ENCODE measurements at places on chromosomes 5 and 9. TPM values are rescaled to one million over a fixed set of nuclear protein-coding genes. Genes with fewer than 3 reads are reported as not detected.
A peak's percentile ranks its signal among the peaks of the same experiment; 100 is the strongest.

RNF208 gene
- total RNA-seq = 3.2 TPM

GRCh38 chr5:50647726-50648125 lies 18.7 kb upstream of the PARP8 start:
- H3K27ac ChIP-seq = no peak overlapping the region
- no peaks in the 10 kb centered on the region for H3K27me3 ChIP-seq
- DNase-seq = no peak
- no peaks in the 10 kb centered on the region for H3K36me3 ChIP-seq
- no peak overlapping the region for H3K4me3 ChIP-seq

EIF4E1B gene
- total RNA-seq = not detected

DEPDC1B gene
- 1.9 TPM for total RNA-seq

DNA sequence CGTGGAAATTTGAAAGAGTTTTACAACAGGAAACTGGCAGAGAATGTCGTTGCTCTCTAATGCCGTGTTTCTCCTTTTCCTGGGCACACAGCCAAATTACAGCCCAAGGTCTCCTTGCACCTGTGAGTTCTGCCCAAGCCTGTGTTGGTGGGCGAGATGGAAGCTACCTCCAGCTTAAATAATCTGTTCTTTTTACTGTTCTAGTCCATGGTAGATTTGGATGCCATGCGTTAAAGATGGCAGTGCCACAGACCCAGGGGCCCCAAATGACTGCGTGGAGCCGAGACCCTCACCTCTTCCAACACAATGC lies 92.6 kb upstream of the IRX4 start:
- H3K4me3 ChIP-seq = no peak overlapping the region
- no peak for DNase-seq
- no peak overlapping the region for H3K27ac ChIP-seq
- no peaks in the 10 kb centered on the region for H3K27me3 ChIP-seq

GRCh38 chr5:126492939-126493338 lies 69.7 kb downstream of the GRAMD2B start:
- no peak for DNase-seq
- H3K27ac ChIP-seq = no peak overlapping the region

- no peaks in the 10 kb centered on the region for H3K27me3 ChIP-seq
- H3K4me3 ChIP-seq = no peak overlapping the region
- DNase-seq = no peak
Observed at GRCh38 chr5:128695791-128696530, 157.9 kb upstream of the FBN2 start.

PIP5K1B gene
- 0.97 TPM for total RNA-seq

DNA sequence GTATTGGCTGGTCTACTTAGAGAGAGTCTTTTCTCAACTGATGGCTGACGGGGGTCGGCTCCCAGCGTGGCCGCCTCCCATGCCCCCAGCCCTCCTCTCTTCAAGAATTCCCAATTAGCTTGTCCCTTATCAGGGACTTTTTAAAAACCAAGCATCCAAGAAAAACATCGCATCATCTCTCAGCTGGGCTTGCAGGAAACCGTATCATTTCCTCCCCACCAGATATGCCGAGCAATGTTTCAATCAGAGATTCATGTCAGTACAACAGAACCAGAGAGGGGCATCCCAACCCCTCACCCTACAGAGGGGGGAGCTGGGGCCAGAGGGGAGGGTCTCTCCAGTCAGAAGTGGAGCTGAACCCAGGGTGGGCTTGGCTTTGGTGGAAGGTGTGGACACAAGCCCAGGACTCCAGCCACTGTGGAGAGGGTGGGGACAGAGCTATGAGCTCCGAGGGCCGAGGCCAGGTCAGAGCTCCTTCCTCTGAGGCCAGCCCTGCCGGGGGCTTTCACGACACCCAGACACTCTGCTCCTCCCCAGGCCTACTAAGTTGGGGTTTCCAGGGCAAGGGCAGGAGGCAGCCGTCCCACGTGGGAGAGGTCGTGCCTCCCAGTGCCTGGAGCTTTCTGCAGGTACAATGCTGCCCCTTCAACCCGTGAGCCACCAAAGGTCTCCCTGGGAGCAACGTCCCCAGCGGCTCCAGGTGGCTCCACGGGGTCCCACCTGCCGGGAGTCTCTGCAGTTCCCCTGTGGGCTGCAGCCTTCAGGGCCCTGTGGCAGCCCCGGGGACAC lies 39.0 kb upstream of the TMEM250 start:
- H3K4me1 ChIP-seq = no peaks in the 10 kb centered on the region
- H3K36me3 ChIP-seq = no peaks in the 10 kb centered on the region

HTR4 gene
- total RNA-seq = not detected

GRCh38 chr5:149264439-149265067 lies 7.1 kb upstream of the AFAP1L1 start:
- DNase-seq = no peak
- no peak overlapping the region for H3K4me3 ChIP-seq
- no peaks in the 10 kb centered on the region for H3K27me3 ChIP-seq
- no peaks in the 10 kb centered on the region for H3K36me3 ChIP-seq
- H3K27ac ChIP-seq = no peak overlapping the region
- no peaks in the 10 kb centered on the region for H3K4me1 ChIP-seq

MRPS30 gene
- total RNA-seq = 51.8 TPM

DNA sequence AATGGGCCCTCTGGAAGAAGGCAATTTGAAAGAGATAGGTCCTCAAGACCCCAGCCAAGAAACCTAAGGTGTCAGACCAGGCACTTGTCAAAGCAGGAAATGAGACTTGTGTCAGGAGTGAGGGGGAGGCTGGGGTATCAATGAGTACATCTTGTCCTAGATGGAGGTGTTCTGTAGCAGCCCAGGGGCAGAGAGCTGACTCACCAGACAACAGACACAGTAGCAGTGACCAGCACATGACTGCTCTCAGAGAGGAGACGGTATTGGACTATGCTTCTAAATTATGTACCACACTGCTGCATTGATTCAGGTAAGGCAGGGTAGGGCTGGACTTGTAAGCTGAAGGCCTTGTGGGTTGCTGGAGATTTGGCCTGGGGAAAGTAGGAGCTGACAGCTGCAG lies 551.2 kb upstream of the KLF4 start:
- no peak overlapping the region for H3K4me3 ChIP-seq
- H3K36me3 ChIP-seq = no peaks in the 10 kb centered on the region
- H3K27ac ChIP-seq = peak overlapping the region; percentile 22
- DNase-seq = no peak

DNA sequence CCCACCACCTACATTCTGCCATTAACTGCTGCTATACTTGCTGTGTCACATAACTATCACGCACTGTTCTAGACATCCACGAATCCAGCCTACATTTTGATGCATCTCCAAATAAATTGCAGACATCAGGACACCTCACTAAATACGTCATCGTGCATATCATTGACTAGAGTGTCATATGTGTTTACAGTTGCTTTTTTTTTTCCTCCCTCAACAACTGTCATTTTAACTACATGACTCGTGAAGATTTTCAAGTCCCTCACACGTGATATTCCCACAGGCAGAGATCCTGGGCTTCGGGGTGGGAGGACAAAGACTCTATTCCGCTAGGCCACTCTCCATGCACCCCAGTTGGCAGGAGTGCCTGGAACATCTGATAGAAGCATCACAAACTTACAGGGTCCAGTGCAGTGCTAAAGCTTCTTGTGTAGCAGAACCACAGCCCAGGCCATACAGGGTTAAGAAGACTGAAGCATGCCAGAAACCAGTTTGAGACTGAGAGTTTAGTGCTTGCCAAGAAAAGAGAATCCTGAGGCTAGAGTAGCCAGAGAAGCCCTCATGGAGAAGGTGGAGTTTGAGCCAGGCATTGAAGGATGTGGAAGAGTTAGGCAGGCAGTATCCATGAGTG lies 1.1 kb downstream of the PCYOX1L start:
- H3K27ac ChIP-seq = peak overlapping the region; percentile 84
- H3K4me1 ChIP-seq = peaks cover 8% of the 10 kb centered on the region
- peaks cover 17% of the 10 kb centered on the region for H3K36me3 ChIP-seq
- DNase-seq = no peak

- no peak overlapping the region for H3K27ac ChIP-seq
- peaks cover 68% of the 10 kb centered on the region for H3K36me3 ChIP-seq
- no peaks in the 10 kb centered on the region for H3K4me1 ChIP-seq
Observed at GRCh38 chr5:6365142-6365976, 13.0 kb downstream of the MED10 start.

DNA sequence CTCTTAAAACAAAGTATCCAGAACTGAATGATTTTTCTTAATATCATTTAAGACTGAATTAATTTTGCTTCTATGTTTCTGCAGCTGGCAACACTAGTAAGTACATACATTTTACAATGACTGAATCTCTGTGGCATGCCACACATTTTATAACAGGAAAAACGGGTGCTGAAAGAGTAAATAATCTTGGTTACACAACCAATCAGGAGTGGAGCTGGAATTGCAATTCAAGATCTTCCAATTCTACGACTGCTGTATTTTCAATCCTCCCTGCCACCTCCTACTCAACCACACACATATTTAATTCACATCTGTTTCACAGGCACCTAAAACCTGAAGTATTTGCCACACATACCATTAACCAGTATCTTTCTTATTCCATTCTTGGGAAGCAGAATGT lies 52.7 kb upstream of the NR5A1 start:
- DNase-seq = no peak
- no peak overlapping the region for H3K4me3 ChIP-seq
- H3K4me1 ChIP-seq = no peaks in the 10 kb centered on the region
- H3K27me3 ChIP-seq = no peaks in the 10 kb centered on the region
- no peaks in the 10 kb centered on the region for H3K36me3 ChIP-seq

Data from esophagus squamous epithelium (tissue), 5 donors.